ENCODE measurements at places on chromosomes 12 and 14.

DNA sequence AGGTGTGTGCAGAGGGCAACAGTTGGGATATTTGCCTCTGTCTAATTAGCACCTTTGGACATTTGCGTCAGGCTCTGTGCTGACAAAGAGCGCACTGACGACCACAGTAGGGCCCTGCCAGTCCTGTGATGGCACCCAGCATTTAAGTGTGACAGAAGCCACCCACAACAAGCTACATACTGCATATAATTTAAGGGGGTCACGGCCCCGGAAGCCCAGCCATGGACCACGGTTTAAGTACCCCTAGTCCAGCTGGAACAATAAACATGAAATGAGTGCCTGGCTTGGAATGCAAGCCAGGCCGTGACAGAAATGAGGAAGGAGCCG, 16.8 kb upstream of the DYNC1H1 start:
- no peak for DNase-seq

DNA sequence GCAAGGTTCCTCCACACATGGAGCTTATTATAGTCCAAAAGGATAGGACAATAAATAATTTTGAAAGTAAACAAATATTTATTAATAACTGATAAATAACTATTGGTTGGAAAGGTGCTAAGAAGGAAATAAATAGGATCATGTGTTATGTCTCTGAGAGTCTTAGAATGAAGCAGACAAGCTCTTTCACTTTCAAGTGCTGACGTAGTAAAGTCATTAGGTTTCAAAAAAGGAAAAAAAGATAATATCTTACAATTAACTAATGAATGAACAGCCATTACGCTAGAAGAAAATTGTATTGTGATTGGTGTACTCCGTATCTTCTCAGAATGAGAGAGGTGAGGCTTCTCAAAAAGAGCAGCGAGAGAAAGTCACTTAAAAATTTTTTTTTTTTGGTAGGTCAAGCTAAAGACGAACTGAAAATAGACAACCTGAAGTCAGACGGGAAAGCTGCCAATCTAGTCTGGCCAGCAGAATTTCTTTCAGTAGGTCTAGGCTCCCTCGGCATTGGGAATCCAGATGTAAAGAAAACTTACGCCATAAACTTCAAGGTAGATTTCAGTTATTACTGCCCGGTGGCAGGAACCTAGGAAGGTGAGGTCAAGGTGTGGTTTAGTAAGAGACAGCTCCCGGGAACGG, 583 bp upstream of the LEMD3 start:
- DNase-seq, result no peak

DNA sequence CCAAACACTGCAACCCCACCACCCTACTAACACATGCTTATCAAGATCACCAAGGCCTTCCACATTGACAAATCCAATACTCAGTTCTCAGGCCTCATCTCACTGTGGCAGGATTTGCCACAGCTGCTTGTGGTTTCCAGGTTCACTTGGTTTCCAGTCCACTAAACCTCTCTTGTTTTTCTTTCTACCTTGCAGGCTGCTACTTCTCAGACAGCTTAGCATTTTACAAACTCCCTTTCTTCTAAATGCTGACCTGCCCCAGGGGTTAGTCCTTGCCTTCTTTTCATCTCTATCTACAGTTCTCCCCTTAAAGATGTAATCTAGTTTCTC, 84.1 kb downstream of the BCAT1 start:
- DNase-seq, result no peak

GRCh38 chr14:74945852-74946658, 9.3 kb downstream of the PGF start:
- DNase-seq, result peak; percentile 44

DNA sequence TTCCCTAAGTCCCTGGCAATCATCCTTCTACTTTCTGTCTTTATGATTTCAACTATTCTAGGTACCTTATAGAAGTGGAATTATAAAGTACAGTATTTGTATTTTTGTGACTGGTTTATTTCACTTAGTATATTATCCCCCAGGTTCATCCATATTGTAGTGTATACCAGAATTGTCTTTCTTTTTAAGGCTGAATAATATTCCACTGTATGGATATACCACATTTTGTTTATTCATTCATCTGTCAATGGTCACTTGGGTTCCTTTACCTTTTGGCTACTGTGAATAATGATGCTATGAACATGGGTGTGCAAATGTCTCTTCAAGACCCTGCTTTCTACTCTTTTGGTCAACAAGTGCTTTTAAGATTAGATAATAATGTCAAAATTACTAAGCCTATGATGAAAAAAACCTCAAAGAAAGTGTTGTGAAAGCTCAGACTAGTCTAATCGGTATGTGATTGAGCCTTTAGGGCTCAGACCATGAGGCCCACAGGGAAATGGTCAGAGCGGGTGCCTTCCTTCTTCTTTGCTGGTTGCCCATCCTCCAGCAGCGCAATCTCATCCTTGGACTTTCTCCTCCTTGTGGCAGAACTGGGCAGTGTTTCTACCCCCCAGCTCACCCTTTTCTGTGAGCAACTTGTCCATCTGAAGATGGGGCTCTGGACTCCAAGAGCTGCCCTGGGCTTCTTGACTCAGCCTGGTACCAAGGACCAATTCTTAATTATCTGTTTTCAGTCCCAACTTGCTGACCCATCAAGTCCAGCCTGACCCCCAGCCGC, 105.4 kb downstream of the TTC8 start:
- no peak for DNase-seq

- DNase-seq, result peak; percentile 21
Measured at GRCh38 chr14:85762526-85762925, 232.6 kb downstream of the FLRT2 start.

Measured in fibroblast of gingiva (primary cell).